ENCODE measurements at places on chromosomes 6 and 20. TPM values are rescaled to one million over a fixed set of nuclear protein-coding genes. Genes with fewer than 3 reads are reported as not detected.

- H3K4me3 ChIP-seq = peak overlapping the region; percentile 9
- H3K36me3 ChIP-seq = no peaks in the 10 kb centered on the region
- H3K27ac ChIP-seq = peak overlapping the region; percentile 35
- H3K27me3 ChIP-seq = no peaks in the 10 kb centered on the region
Observed at GRCh38 chr6:16690608-16691142, 70.6 kb downstream of the ATXN1 start.

- H3K27me3 ChIP-seq = no peaks in the 10 kb centered on the region
- no peak for DNase-seq
- no peaks in the 10 kb centered on the region for H3K36me3 ChIP-seq
Observed at GRCh38 chr6:122984393-122984792, 11.6 kb upstream of the CLVS2 start.

GRCh38 chr6:148385379-148385778, 42.7 kb downstream of the SASH1 start:
- H3K4me3 ChIP-seq = no peak overlapping the region
- H3K27me3 ChIP-seq = no peaks in the 10 kb centered on the region
- DNase-seq = no peak
- no peaks in the 10 kb centered on the region for H3K36me3 ChIP-seq

Gene CHRNA4
- polyA plus RNA-seq = 0.15 TPM

Gene ENPP5
- 5.0 TPM for polyA plus RNA-seq

Gene FAM217A
- polyA plus RNA-seq = not detected

Gene EPB41L2
- polyA plus RNA-seq = 35.0 TPM

Gene KIF13A
- 8.3 TPM for polyA plus RNA-seq

Gene MYL9
- polyA plus RNA-seq = 56.3 TPM

Gene ERGIC3
- polyA plus RNA-seq = 145 TPM

GRCh38 chr20:53652090-53652858, 58.6 kb upstream of the ZNF217 start:
- H3K4me3 ChIP-seq = no peak overlapping the region
- H3K27me3 ChIP-seq = no peaks in the 10 kb centered on the region
- DNase-seq = no peak
- H3K36me3 ChIP-seq = no peaks in the 10 kb centered on the region

DNA sequence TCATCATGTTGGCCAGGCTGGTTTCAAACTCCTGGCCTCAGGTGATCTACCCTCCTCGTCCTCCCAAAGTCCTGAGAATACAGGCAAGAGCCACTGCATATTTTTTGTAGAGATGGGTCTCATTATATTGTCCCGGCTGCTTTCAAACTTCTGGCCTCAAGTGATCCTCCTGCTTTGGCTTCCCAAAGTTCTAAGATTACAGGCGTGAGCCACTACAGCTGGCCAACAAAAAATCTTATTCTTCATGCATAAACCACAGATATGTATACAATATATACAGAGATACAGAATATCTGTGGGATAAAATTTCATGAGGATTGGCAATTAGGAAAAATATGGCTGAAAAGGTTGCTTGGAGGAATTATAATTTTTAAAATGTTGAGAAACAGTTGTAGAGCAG, 49.9 kb downstream of the SLC35A1 start:
- no peaks in the 10 kb centered on the region for H3K4me1 ChIP-seq
- H3K27me3 ChIP-seq = no peaks in the 10 kb centered on the region
- no peak overlapping the region for H3K4me3 ChIP-seq
- peaks cover 20% of the 10 kb centered on the region for H3K36me3 ChIP-seq
- no peak overlapping the region for H3K27ac ChIP-seq

GRCh38 chr6:163486821-163487220, 72.3 kb downstream of the QKI start:
- no peaks in the 10 kb centered on the region for H3K27me3 ChIP-seq
- no peak for DNase-seq
- peak overlapping the region; percentile 13 for H3K27ac ChIP-seq
- no peak overlapping the region for H3K4me3 ChIP-seq

Gene CFAP206
- polyA plus RNA-seq = 0.20 TPM

DNA sequence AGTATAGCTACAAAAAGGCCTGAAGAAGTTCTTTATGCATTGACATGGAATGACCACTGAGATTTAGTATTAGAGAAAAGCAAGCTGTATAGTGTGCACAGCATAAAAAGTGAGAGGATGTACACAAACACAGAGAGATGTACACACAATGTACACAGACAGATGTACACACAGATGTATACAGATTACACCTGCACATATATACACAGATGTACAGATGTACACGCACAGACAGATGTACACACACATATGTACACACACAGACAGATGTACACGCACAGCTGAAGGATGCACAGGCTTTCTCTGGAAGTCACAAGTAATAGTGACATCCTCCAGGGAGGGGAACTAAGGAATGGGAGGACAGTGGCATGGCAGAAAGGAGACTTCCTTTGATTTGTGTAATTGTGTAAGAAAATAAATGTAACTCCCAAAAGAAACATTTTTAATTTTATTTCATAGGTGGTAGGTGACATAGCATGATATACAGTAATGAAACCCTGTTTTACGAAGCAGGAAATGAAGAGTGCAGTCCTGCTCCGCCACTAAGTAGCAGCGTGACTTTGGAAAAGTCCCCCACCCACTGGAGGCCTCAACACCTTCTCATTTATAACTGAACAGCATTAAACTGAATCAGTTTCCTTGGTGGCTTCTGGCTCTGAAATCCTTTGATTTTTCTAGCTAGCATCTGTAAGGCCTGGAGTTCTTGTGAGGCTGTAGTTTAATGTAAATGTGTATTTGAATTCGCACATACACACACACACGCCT, 14.1 kb downstream of the NFATC2 start:
- H3K27me3 ChIP-seq = no peaks in the 10 kb centered on the region
- peak overlapping the region; percentile 44 for H3K27ac ChIP-seq
- peaks cover 5% of the 10 kb centered on the region for H3K36me3 ChIP-seq
- peaks cover 88% of the 10 kb centered on the region for H3K4me1 ChIP-seq
- DNase-seq = no peak
- H3K4me3 ChIP-seq = no peak overlapping the region

DNA sequence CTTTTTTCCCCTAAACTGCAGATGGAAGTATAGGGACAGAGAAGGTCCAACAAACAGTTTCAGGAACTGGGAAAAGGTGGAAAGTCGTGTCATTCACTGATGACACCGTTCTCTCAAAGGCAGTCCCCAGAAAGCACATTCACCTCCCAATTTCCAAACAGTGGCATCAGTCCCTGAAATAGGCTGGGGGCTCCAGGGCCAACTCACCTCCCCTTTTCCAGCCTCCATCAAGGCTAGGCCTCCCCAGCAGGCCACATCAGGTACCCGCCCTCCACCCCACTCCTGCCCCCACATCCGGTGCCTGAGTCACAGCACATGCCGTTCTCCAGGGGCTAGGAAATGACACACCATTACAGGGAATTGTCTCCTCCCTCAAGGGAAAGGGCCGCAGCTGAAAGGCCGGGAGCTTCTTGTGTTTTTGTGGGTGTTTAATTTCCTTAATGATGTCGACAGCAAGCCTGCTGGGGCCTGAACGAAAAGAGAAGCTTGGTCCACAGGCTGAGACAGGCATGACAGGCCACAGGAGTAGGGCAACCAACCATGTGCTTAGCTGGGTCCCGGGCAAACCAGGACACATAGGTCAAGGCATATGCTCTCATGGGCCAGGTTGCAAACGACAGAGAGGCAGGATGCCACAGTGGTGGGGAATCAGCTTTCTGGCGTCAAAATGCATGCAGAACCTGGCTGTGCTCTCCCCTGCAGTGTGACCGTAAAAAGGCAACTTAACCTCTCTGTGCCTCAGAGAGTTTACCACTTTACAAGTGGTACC, 39.2 kb downstream of the ZMYND8 start:
- DNase-seq = peak; percentile 85
- H3K27me3 ChIP-seq = no peaks in the 10 kb centered on the region
- H3K4me3 ChIP-seq = no peak overlapping the region
- no peaks in the 10 kb centered on the region for H3K36me3 ChIP-seq
- H3K4me1 ChIP-seq = peaks cover 98% of the 10 kb centered on the region

- H3K27me3 ChIP-seq = no peaks in the 10 kb centered on the region
- no peak overlapping the region for H3K4me3 ChIP-seq
- no peaks in the 10 kb centered on the region for H3K36me3 ChIP-seq
- H3K4me1 ChIP-seq = no peaks in the 10 kb centered on the region
- H3K27ac ChIP-seq = no peak overlapping the region
- DNase-seq = no peak
Observed at GRCh38 chr6:56419191-56419590, 171.8 kb upstream of the COL21A1 start.

DNA sequence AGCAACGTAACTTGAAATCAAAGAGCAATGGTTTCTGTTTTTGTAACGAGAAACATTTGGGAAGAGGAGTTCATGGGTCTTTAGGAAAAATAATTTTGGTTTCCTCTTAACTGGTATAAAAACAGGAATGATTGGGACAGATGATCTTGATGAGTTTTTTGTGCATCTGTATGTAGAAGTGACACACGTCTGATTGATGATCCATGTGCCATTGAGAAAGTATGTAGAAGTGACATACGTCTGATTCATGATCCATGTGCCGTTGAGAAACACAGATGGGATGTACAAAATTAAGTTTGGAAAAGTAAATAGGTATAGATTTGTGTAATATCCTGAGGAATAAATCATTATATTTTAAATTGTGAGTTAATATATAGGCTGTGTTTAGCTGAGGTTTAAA, 2.1 kb downstream of the KIAA1586 start:
- peaks cover 22% of the 10 kb centered on the region for H3K4me1 ChIP-seq
- no peak for DNase-seq
- peaks cover 53% of the 10 kb centered on the region for H3K36me3 ChIP-seq

GRCh38 chr6:52595796-52596130, 18.9 kb upstream of the TRAM2 start:
- no peak overlapping the region for H3K4me3 ChIP-seq
- peaks cover 51% of the 10 kb centered on the region for H3K4me1 ChIP-seq
- no peaks in the 10 kb centered on the region for H3K36me3 ChIP-seq
- no peak for DNase-seq

- peaks cover 7% of the 10 kb centered on the region for H3K4me1 ChIP-seq
- H3K4me3 ChIP-seq = no peak overlapping the region
- no peak for DNase-seq
- H3K27me3 ChIP-seq = no peaks in the 10 kb centered on the region
Observed at GRCh38 chr20:37505263-37506151, 15.5 kb upstream of the NNAT start.

DNA sequence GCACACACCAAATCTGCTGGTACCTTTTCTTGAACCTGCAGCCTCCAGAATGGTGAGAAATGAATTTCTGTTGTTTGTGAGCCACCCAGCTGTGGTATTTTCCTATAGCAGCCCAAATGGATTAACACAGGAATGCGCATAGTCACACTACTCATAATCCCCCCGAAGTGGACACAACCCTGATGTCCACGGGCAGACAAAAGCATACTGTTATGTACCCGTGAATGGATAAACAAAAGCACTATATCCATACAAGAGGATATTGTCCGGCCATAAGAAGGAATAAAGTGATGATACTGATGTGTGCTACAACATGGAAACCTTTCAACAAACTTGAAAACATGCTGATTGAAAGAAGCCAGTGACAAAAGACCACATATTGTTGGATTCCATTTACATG, 25.1 kb upstream of the RPP40 start:
- peaks cover 16% of the 10 kb centered on the region for H3K4me1 ChIP-seq
- no peaks in the 10 kb centered on the region for H3K27me3 ChIP-seq
- no peaks in the 10 kb centered on the region for H3K36me3 ChIP-seq
- no peak overlapping the region for H3K4me3 ChIP-seq
- no peak overlapping the region for H3K27ac ChIP-seq
- DNase-seq = no peak

DNA sequence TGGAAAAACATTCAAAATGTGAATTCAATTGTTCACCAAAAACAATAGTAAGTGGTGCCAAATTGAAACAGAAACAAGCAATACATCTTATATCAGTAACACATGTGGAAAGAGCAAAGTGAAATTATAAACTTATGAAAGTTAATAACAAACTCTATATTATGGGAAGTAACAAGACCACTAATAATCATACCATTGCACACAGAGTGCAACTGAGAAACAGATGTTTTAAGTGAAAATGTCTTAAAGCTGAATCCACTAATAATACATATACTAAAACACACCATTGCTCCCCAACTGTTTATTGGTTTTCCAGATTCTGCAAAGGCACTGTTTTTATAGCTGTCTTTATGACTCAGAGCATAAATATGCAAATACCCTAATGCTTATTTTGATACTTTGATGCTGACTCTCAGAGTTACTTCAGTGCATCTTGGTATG, 292.3 kb downstream of the RFPL4B start:
- no peaks in the 10 kb centered on the region for H3K36me3 ChIP-seq
- no peak for DNase-seq
- no peak overlapping the region for H3K4me3 ChIP-seq

DNA sequence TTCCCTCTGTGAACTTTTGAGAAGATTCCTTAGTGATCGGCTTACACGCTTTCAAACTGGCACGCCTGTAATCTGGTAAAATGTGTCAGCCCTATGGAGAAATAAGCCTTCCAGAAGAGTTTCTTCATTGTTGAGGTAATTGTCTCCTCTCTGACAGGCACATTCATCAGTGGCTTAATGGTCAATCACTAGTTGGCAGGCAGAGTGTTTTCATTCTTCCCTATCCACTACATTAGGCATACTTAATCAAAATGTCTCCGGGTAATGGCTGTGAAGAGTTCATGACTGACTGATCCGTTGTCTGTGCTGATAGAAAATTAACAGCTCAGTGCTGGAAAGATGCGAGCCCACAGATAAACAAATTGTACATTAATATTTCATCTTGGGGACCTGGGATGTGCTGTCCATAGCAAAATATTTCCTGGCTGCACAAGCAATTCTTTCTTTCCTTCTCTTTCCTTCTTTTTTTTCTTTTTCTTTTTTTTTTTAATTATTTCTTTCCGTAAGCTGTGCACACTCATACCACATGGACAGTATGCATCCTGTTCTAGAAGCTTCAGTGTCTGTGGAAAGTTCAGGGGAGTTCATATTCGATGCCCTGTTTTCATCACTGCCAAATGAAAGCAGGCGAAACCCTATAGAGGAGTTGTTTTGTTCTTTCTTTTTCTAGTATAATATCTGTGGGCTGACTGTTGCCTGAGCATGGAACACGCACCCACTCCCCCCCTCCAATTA, 31.4 kb downstream of the TSHZ2 start:
- H3K4me1 ChIP-seq = peaks cover 6% of the 10 kb centered on the region
- no peaks in the 10 kb centered on the region for H3K27me3 ChIP-seq
- H3K27ac ChIP-seq = no peak overlapping the region
- H3K36me3 ChIP-seq = no peaks in the 10 kb centered on the region
- no peak for DNase-seq
- H3K4me3 ChIP-seq = no peak overlapping the region

DNA sequence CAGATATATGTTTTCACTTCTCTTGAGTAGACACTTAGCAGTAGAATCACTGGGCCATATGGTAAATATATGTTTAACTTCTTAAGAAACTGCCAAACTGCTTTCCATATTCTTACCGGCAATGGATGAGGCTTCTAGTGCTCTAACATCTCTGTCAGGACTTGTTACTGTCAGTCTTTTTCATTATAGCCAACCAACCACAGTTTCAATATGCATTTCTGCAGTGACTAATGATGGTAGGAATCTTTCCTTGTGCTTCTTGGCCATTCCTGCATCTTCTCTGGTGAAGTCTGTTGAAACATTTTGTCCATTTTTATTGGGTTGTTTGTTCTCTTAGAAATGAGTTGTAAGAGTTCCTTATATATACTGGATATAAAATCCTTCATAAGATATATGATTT, 66.0 kb upstream of the SYNDIG1 start:
- DNase-seq = no peak
- no peak overlapping the region for H3K4me3 ChIP-seq
- no peak overlapping the region for H3K27ac ChIP-seq
- no peaks in the 10 kb centered on the region for H3K36me3 ChIP-seq

Gene LCA5
- polyA plus RNA-seq = 0.43 TPM

GRCh38 chr6:85405175-85405852, 44.6 kb upstream of the NT5E start:
- peaks cover 20% of the 10 kb centered on the region for H3K4me1 ChIP-seq
- DNase-seq = no peak
- no peaks in the 10 kb centered on the region for H3K36me3 ChIP-seq

Gene RNF114
- polyA plus RNA-seq = 62.0 TPM

All from spleen (tissue), 13 donors.